ENCODE measurements at places on chromosomes 13 and 19.

DNA sequence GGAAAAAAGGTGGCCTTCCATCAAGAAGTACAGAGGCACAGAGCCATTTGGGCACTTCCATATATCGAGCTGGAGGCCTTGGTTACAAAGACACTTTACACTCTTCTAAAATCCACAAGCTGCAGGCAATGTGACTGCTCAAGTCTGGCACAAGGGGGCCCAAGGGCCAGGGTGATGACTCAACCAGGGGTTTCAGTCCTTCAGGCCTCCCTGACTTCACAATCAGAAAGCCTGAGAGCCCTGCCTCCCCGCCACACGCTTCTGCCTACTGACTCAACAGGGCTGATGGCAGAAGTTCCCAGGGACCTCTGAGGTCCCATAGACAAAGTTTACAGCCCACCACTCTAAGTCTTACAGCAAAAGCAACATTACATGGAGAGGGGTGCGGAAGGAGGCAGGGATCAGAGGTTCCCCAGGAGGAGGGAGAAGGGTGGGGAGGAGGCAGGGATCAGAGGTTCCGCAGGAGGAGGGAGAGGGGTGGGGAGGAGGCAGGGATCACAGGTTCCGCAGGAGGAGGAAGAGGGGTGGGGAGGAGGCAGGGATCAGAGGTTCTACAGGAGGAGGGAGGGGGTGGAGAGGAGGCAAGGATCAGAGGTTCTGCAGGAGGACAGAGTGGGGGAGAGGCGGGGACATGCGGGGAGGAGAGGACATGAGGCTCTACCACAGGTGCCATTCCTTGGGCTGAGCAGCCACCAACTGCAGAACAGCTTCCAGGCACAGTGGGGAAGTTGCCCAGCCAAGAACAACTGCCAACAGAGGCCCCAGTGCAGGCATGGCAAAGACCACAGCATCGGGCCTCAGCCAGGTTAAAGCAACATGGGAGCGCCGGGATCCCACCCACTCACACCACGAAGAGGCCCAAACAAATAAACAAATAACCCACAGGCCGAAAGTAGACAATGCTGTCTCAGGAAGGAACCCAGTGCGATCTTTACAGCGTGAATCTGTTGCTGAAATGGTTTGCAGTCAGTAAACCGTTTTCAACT lies 52.0 kb downstream of the SLC7A1 start:
- no peak for DNase-seq

DNA sequence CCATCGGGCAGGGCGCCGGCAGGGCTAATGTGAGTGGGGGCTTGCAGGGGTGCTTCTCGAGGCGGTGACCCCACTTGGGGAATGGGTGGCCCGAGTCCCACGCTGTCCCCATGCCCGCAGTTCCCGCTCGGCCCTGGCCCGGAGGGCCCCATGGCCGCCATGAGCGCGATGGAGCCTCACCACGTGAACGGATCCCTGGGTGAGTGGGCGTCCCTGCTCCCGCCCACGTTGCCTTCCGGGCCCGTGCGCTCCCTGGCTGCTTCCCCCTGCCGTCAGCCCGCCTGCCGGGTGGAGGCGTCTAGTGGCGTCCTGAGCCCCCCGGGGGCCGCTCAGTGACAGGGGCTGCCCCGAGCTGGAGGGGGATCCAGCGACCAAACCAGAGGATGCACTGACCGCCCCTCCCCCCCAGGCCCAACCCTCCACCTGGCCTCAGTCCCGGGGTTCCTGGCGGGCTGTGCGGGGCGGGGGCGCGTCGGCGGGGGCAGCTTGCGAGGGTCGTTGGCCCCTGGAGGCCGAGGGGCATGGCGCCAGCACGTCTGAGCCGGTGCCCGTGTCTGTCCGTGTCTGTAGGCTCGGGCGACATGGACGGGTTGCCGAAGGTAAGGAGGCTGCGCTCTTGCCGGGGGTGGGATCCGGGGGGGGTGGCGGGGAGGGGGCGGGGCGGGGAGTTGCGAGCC lies 4.8 kb downstream of the ISYNA1 start:
- DNase-seq, result no peak

GRCh38 chr13:113098162-113098732 lies 7.3 kb upstream of the F7 start:
- no peak for DNase-seq

DNA sequence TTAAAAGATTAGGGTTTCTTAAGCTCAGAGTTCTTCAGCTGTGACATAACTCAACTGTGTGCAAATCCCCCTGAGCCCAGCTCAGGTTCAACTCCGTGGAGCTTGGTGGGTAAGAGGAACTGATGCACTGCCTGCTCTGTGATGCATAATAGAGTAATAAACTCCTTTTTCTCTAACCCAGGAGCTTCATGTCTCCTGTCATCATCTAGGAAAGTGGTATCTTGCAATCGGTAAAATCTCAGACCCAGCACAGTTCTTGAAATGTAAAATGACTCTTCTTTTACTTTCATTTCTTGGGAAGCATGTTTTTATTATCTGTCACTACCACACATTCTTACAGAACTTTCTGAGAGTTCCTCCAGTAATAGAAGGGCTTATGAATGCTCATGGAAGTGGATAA lies 123.8 kb upstream of the PCDH9 start:
- DNase-seq, result no peak

GRCh38 chr13:50810998-50811397 lies 32.5 kb downstream of the DLEU7 start:
- no peak for DNase-seq

DNA sequence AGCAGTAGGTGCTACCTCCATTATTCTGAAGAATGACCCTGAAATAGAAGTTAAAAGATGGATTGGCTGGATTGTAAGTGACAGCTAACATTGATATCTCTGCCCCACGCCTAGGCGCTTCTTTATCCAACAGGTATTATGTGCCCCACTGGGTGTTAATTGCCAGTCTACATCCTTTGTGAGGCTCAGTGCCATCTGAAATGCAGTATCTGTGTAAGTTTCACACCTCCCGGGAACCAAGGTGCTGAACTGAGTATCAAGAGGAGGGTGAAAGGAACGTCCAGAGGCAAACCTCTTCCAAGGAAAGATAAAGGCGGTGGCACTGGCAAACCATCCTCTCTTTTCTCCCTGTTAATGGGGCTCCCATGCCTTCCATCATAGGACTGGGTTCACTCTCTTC lies 181.1 kb upstream of the UBL3 start:
- no peak for DNase-seq

DNA sequence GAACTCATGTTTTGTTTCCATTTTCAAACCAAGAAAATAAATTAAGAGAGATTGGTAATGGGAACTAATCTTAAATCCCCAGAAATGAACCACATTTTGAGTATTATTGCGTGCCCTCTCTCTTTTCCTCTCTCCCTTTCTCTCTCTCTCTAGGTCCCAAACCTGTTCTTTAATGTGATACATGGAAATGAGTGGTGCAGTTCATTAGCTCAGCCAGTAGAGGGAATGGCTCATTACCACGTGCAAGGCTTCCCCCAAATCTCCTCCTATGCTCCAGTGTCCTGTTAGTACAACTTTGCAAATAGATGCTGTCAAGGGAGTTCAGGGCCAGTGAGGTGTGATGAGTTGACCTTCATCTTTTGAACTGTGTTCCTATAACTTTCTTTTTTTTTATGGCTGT lies 178.4 kb downstream of the FGF9 start:
- DNase-seq, result no peak
